Activated naive CD4-positive, alpha-beta T cell treated with anti-CD3 and anti-CD28 coated beads, Interleukin-2, amount 10 ng/mL, durations not matched to agents 7 days and 5 days (primary cell): ENCODE measurements at places on chromosomes 2 and 18.

GRCh38 chr2:174035981-174036742 is 71.0 kb upstream of the SP3 start:
- no peak overlapping the region for H3K27ac ChIP-seq
- H3K4me3 ChIP-seq = no peak overlapping the region
- no peaks in the 10 kb centered on the region for H3K36me3 ChIP-seq
- peaks cover 19% of the 10 kb centered on the region for H3K4me1 ChIP-seq
- H3K27me3 ChIP-seq = peaks cover 26% of the 10 kb centered on the region
- DNase-seq = no peak

- H3K27ac ChIP-seq = peak overlapping the region; percentile 98
- H3K4me1 ChIP-seq = peaks cover 51% of the 10 kb centered on the region
- H3K36me3 ChIP-seq = peaks cover 42% of the 10 kb centered on the region
- peak overlapping the region; percentile 100 for H3K4me3 ChIP-seq
- peak; percentile 75 for DNase-seq
- H3K27me3 ChIP-seq = no peaks in the 10 kb centered on the region
Measured at GRCh38 chr2:74481961-74482800, 617 bp downstream of the CCDC142 start.

DNA sequence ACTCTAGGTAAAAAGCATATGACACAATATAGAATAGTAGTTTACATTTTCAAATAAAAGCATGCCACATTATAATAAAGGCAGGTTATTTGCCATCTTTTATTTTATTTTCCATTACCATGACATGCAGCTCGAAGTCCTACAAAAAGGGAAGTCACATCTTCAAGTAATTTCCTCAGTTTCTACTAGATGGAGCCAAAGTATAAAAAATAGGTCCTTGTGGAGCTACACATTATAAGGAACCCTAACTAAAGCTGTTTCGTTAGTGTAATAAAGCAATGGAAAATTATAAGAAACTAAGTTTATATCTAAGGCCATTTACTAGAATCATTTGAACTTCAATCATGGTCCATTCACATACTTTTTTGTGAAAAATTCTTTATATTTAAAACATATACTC is 674.5 kb downstream of the KCNJ3 start:
- no peak overlapping the region for H3K4me3 ChIP-seq
- no peaks in the 10 kb centered on the region for H3K4me1 ChIP-seq
- H3K27ac ChIP-seq = no peak overlapping the region
- no peak for DNase-seq
- no peaks in the 10 kb centered on the region for H3K36me3 ChIP-seq
- no peaks in the 10 kb centered on the region for H3K27me3 ChIP-seq

DNA sequence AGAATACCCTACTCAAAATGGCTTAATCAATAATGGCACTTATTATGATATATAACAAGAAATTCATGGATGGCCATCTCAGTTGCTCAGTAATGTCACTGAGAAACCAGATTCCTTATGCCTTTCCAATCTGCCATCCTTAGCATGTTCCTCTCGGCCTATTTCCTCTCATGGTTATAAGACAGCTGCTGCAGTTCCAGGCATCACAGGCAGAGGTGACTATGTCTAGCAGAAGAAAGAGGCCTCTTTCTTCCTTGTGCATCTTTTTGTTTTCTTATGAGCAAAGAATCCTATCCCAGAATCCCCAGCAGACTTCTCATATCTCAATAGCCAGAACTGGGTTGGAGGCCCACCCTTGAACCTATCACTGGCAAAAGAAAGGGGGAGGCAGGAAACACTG is 310.6 kb upstream of the SPRED2 start:
- H3K36me3 ChIP-seq = no peaks in the 10 kb centered on the region
- H3K27ac ChIP-seq = no peak overlapping the region
- H3K4me1 ChIP-seq = no peaks in the 10 kb centered on the region
- H3K4me3 ChIP-seq = no peak overlapping the region
- DNase-seq = no peak

- no peak overlapping the region for H3K4me3 ChIP-seq
- H3K36me3 ChIP-seq = no peaks in the 10 kb centered on the region
- no peaks in the 10 kb centered on the region for H3K4me1 ChIP-seq
- H3K27ac ChIP-seq = no peak overlapping the region
Measured at GRCh38 chr2:66814916-66815315, 380.0 kb downstream of the MEIS1 start.

- no peaks in the 10 kb centered on the region for H3K27me3 ChIP-seq
- DNase-seq = no peak
- no peak overlapping the region for H3K4me3 ChIP-seq
- no peaks in the 10 kb centered on the region for H3K4me1 ChIP-seq
- H3K36me3 ChIP-seq = peaks cover 2% of the 10 kb centered on the region
Measured at GRCh38 chr18:26004832-26005231, 85.6 kb downstream of the SS18 start.

DNA sequence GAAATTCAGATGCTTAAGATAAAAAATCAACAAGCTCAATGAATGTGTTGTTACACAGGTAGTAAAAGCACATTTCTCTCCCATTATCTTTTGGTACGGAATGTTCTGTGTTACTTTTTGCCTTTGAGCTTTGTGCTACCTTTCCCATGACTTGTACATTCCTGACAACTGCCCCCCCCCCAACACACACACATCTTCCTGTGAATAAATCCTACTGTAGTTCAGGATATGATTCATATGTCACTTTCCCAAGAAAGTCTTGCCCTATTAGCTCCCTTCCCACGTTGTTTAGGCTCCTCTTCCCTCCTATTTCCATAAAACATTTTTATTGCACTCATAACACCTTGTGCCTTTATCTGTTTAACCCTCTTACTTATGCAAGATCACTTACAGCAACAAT is 442.6 kb upstream of the LRATD1 start:
- no peaks in the 10 kb centered on the region for H3K4me1 ChIP-seq
- H3K36me3 ChIP-seq = no peaks in the 10 kb centered on the region
- no peak for DNase-seq
- H3K4me3 ChIP-seq = no peak overlapping the region
- no peak overlapping the region for H3K27ac ChIP-seq

DNA sequence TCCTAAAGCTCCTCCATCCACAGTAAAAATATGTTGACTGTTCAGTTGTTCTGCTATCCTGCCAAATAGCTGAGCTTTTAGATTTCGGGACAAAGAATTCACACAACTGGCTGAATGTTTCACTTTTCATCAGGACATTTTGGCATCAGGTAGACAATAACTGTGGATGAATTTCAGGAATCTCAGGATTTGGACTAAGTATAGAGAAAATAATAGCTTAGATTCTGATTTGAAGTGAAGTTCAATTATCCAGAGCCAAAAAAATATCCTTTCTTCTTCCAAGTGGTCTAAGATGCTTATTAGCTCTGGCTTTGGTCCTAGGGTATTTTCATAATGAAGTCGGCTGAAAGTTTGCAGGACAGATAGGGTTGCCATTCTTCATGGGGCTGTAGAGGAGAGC is 16.1 kb downstream of the KCNE4 start:
- no peaks in the 10 kb centered on the region for H3K36me3 ChIP-seq
- no peak overlapping the region for H3K27ac ChIP-seq
- H3K27me3 ChIP-seq = no peaks in the 10 kb centered on the region
- no peaks in the 10 kb centered on the region for H3K4me1 ChIP-seq
- DNase-seq = no peak

- H3K27me3 ChIP-seq = no peaks in the 10 kb centered on the region
- no peak for DNase-seq
- H3K36me3 ChIP-seq = no peaks in the 10 kb centered on the region
- no peak overlapping the region for H3K27ac ChIP-seq
- H3K4me1 ChIP-seq = no peaks in the 10 kb centered on the region
- H3K4me3 ChIP-seq = no peak overlapping the region
Measured at GRCh38 chr2:21773168-21773567, 649.4 kb downstream of the TDRD15 start.

GRCh38 chr2:37573451-37574388 is 97.7 kb downstream of the CDC42EP3 start:
- H3K27ac ChIP-seq = no peak overlapping the region
- DNase-seq = no peak
- H3K4me3 ChIP-seq = no peak overlapping the region
- H3K27me3 ChIP-seq = peaks cover 3% of the 10 kb centered on the region
- H3K36me3 ChIP-seq = no peaks in the 10 kb centered on the region

DNA sequence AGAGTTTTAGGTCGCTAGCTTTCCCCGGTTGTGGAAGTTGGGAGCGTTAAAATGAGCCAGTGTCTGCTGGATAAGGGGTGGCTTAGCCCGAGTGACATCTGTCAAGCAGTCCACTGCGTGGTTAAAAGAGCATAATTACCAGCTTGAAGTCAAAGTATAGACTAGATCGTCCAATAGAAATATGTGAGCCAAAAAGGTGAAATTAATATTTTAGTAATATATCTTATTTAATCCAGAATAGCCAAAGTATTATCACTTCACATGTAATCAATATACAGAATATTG is 654 bp downstream of the COMMD1 start:
- no peak for DNase-seq
- no peaks in the 10 kb centered on the region for H3K36me3 ChIP-seq
- peak overlapping the region; percentile 67 for H3K27ac ChIP-seq
- peak overlapping the region; percentile 95 for H3K4me3 ChIP-seq
- H3K27me3 ChIP-seq = no peaks in the 10 kb centered on the region

DNA sequence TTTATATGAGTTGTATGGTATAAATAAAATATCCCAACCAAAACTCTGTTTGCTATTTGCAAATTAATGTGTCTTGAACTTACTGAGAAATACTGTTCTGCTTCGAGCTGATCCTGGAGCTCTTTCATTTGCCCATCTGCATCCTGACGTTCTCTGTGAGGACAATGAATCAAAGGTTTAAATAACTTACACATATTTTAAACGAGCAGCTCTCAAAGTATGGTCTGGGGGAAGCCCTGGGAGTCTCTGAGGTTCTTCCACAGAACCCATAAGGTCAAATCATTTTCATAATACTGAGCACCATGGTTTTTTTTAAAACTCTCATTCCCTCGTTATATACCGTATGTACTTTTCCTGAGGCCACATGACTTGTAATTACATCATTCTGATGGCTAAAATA is 46.7 kb downstream of the SLC66A3 start:
- DNase-seq = no peak
- no peak overlapping the region for H3K4me3 ChIP-seq
- H3K27me3 ChIP-seq = no peaks in the 10 kb centered on the region
- H3K36me3 ChIP-seq = peaks cover 15% of the 10 kb centered on the region

DNA sequence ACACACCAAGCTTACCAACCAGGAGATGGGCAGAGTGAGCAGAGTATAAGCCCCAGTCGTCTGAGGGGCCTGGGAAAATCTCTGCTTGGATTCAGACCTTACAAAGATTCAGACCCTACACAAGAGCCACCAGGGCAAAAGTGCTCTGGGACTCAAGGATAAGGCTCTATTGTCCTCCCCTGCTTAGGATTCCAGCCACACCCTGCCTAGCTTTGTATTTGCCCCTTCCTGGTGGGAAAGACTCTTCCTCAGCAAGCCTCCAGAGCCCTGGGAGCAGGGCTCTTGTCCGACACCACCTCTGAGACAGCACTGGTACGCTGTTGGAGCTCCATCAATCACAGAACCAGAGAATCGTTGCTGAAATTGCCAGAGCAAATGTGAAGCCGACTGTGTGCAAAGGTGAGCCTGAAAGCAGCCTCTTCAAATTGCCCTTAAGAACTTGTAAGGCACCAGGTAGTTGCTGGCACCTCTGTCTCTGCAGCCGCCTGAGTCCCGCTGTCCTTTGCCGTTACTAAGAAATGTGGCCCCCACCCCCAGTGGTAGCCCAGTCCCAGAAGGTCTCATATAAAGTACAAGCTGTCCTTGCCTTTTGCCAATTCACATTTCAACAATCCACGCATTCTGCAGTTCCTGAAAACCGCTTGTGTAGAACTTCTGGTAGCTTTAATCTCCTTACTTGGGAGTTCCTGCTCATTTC is 148.7 kb downstream of the CTIF start:
- DNase-seq = no peak
- no peaks in the 10 kb centered on the region for H3K36me3 ChIP-seq
- peaks cover 33% of the 10 kb centered on the region for H3K27me3 ChIP-seq
- no peak overlapping the region for H3K4me3 ChIP-seq
- no peak overlapping the region for H3K27ac ChIP-seq

- H3K4me1 ChIP-seq = peaks cover 7% of the 10 kb centered on the region
- DNase-seq = no peak
Measured at GRCh38 chr18:58911241-58911640, 46.6 kb downstream of the ZNF532 start.

DNA sequence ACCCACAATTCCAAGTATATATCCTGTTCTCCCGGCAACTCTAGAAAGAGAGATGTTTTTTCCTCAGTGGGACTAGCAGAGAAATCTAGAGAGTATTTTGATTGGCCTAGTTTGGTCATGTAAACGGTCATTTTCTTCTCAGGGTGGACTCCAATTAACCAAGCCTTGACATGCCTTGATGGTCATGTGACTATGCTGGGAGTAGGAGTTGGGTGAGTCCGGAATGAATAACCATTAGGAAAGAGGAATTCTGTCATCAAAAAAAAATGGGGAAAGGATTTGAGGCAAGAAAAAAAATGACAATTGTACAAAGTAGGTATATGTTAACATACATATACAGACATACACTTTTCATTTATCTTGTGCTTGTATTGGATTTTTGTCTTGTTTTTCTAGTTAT is 248.2 kb upstream of the CDH20 start:
- H3K27me3 ChIP-seq = no peaks in the 10 kb centered on the region
- no peak overlapping the region for H3K4me3 ChIP-seq
- no peak for DNase-seq
- H3K27ac ChIP-seq = no peak overlapping the region

DNA sequence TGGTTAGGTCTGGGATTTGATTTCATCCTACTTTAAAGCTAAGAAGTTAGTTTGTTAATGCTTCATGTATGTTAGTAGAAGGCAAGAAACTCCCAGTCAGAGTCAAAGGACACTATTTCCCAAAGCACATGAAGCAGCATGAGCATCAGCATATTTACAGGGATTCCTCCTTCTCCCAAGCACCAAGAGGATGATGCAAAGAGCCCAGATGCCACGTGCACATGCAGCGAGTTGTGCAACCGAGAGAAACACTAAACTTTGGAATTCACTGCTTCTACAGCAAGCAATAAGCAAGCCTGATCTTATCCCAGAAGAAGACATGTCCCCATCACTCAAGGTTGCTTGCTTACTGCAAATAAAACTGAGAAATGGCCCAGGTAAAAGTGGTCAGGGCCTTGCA is 32.5 kb downstream of the CPO start:
- no peaks in the 10 kb centered on the region for H3K36me3 ChIP-seq
- peaks cover 4% of the 10 kb centered on the region for H3K27me3 ChIP-seq
- H3K4me1 ChIP-seq = no peaks in the 10 kb centered on the region
- no peak overlapping the region for H3K4me3 ChIP-seq
- no peak for DNase-seq

DNA sequence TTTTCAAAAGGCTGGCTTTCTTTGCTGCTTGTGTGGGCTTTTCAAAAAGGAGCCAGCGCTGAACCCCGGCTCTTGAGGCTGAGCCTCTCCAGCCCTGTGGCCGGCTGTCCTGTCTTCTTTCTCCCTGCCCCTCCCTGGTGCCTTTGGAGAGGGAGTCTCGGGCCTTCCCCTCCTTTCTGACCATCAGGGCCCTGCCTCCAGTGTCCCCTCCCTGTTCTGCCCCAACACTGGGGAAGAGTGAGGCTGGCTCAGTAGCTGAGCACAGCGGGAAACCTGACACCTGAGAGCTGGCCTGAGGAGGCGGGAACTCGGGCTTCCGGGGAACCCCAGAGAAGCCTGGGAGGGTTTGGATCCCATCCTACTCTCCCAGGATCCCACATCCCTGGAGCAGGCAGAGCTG is 232.1 kb downstream of the LOXHD1 start:
- H3K36me3 ChIP-seq = no peaks in the 10 kb centered on the region
- H3K4me1 ChIP-seq = no peaks in the 10 kb centered on the region
- DNase-seq = no peak
- H3K4me3 ChIP-seq = no peak overlapping the region
- H3K27ac ChIP-seq = no peak overlapping the region
- peaks cover 17% of the 10 kb centered on the region for H3K27me3 ChIP-seq
